ENCODE measurements at places on chromosomes 13 and 19. TPM values are rescaled to one million over a fixed set of nuclear protein-coding genes. Genes with fewer than 3 reads are reported as not detected.

The ELSPBP1 gene
- not detected for total RNA-seq

The GPR4 gene
- total RNA-seq, result 15.6 TPM

The OVOL3 gene
- not detected for total RNA-seq

The FAM124A gene
- total RNA-seq, result 14.1 TPM

The PNMA8A gene
- total RNA-seq, result 7.4 TPM

The SULT2A1 gene
- total RNA-seq, result not detected

The TMEM221 gene
- total RNA-seq, result 0.21 TPM

The KANK3 gene
- 15.1 TPM for total RNA-seq

The ZIM2 gene
- not detected for total RNA-seq

The LGALS14 gene
- total RNA-seq, result not detected

The SCEL gene
- not detected for total RNA-seq

The FPR3 gene
- 11.7 TPM for total RNA-seq

The SMIM24 gene
- total RNA-seq, result not detected

The ADAMTSL5 gene
- 38.2 TPM for total RNA-seq

The RNF113B gene
- total RNA-seq, result not detected

The RXFP2 gene
- 1.0 TPM for total RNA-seq

The FLT3LG gene
- 12.9 TPM for total RNA-seq

The LCP1 gene
- total RNA-seq, result 18.1 TPM

The ZNF442 gene
- total RNA-seq, result 3.6 TPM

The NOTCH3 gene
- total RNA-seq, result 64.3 TPM

The VSTM2B gene
- not detected for total RNA-seq

The CABP5 gene
- total RNA-seq, result not detected

The EDDM13 gene
- not detected for total RNA-seq

The CEACAM19 gene
- 18.8 TPM for total RNA-seq

The CNN2 gene
- 69.9 TPM for total RNA-seq

The EDNRB gene
- 19.4 TPM for total RNA-seq

The TPTE2 gene
- not detected for total RNA-seq

The ZNF835 gene
- 14.7 TPM for total RNA-seq

The TMEM59L gene
- total RNA-seq, result 4.2 TPM

The ZNF431 gene
- 14.7 TPM for total RNA-seq

The DMKN gene
- total RNA-seq, result 30.9 TPM

The EEF2 gene
- 1,233 TPM for total RNA-seq

The CAMSAP3 gene
- total RNA-seq, result not detected

The DIRAS1 gene
- not detected for total RNA-seq

The ZFP36 gene
- total RNA-seq, result 125 TPM

The TMIGD2 gene
- 1.2 TPM for total RNA-seq

The LHB gene
- total RNA-seq, result not detected

The DHPS gene
- total RNA-seq, result 175 TPM

The KCNN1 gene
- total RNA-seq, result not detected

The ALDH16A1 gene
- total RNA-seq, result 33.9 TPM

The CEACAM5 gene
- total RNA-seq, result not detected

The KIR2DL1 gene
- total RNA-seq, result not detected

The F10 gene
- total RNA-seq, result 44.3 TPM

The SWSAP1 gene
- total RNA-seq, result 2.4 TPM

The ZNF493 gene
- total RNA-seq, result 25.3 TPM

The LRRC4B gene
- total RNA-seq, result 3.7 TPM

The PPM1N gene
- total RNA-seq, result 5.0 TPM

The MUC16 gene
- under 0.01 TPM for total RNA-seq

The RNF17 gene
- 0.21 TPM for total RNA-seq

The IL27RA gene
- 2.4 TPM for total RNA-seq

The ZNF208 gene
- total RNA-seq, result 3.7 TPM

The ONECUT3 gene
- total RNA-seq, result not detected

The GDF15 gene
- 8.7 TPM for total RNA-seq
